CD14-positive monocyte (primary cell): ENCODE measurements at places on chromosomes 2 and 18. TPM values are rescaled to one million over a fixed set of nuclear protein-coding genes. Genes with fewer than 3 reads are reported as not detected.

- H3K4me1 ChIP-seq: no peaks in the 10 kb centered on the region
- no peaks in the 10 kb centered on the region for H3K36me3 ChIP-seq
- no peak overlapping the region for H3K27ac ChIP-seq
- no peak for DNase-seq
- no peak overlapping the region for H3K4me3 ChIP-seq
Observed at GRCh38 chr2:9641641-9642040, 10.8 kb upstream of the YWHAQ start.

DNA sequence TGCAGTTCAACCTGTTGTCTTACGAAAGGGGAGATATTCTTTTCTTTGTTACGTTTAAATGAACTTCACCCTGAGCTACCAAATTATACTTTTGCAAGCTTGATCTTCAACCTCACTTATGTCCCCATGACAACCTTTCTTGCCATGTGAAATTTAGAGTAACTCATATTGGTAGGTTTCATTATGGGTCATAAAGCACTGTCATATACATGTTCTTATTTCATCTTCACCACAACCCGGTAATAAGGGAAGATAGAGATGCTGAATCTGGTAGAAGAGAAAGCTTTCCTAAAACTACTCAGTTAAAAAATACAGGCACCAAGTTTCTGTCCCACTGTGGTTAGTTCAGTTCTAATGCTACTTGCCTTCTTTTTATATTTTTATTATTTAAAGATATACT, 208.5 kb upstream of the NRP2 start:
- no peaks in the 10 kb centered on the region for H3K4me1 ChIP-seq
- no peaks in the 10 kb centered on the region for H3K36me3 ChIP-seq
- H3K27ac ChIP-seq: no peak overlapping the region
- peaks cover 2% of the 10 kb centered on the region for H3K27me3 ChIP-seq
- no peak for DNase-seq
- H3K4me3 ChIP-seq: no peak overlapping the region

GRCh38 chr2:234500394-234501006, 3.6 kb upstream of the ARL4C start:
- peaks cover 8% of the 10 kb centered on the region for H3K27me3 ChIP-seq
- H3K27ac ChIP-seq: no peak overlapping the region
- peak; percentile 67 for DNase-seq
- no peak overlapping the region for H3K4me3 ChIP-seq

DNA sequence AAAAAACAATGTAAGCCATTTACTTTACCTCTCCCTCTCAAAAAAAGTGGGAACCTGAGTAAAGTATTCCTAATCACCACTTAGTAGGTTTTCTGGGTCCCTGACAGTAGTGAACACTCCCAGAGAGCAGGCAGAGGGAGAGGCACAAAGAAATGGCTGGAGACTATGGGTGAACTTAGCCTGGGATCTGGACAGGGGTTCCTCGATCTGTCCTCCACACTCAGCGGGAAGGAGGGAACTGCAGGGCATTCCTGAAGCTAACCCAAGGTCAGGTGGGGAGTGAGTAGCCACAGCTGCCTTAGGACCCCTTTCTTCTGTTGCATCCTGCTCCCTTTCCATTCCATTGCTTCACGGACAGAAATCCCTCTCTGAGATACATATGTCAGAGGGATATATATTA, 155.3 kb downstream of the TPGS2 start:
- no peak overlapping the region for H3K4me3 ChIP-seq
- no peak overlapping the region for H3K27ac ChIP-seq
- DNase-seq: no peak
- H3K36me3 ChIP-seq: no peaks in the 10 kb centered on the region

DNA sequence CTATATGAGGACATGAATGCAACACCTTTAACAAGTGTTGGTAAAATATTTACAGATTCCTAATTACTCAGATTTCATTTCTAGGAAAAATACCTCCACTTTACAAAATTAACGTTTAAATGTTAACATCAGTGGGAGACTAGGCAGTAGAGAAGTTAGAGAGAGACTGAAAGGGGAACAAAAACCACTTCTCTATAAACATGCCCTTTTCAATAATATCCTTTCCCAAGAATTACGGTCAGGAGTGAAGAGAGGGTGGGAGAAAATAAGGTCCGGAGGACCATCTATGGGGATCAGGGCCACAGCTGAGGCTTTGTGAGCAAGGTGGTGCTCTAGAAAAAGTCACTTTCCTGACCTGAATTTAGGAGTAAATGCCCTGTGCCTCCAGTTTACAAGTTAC, 65.3 kb upstream of the WIPF1 start:
- no peaks in the 10 kb centered on the region for H3K27me3 ChIP-seq
- H3K4me3 ChIP-seq: peak overlapping the region; percentile 41
- DNase-seq: no peak
- H3K36me3 ChIP-seq: no peaks in the 10 kb centered on the region

DNA sequence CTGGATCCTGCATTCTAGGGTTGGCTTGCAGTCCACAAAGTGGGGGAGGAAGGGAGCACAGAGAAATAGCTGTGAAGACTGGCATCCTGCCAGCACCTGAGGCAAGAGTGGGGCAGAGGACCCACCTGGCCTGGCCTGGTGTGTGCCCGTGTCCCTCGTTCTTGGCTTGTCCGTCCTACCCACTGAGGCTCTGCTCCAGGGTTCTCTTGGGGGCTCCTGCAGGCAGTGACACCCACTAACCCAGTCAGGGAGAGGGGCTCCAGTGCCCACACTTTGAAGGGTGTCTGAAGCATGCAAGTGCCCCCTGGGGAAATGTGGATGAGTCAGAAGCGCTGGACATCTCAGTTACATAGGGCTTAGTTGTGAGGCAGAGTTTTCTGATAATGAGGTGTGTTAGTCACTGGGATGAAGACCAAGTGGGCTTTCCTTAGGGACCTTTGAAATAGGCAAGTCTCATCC, 79.4 kb downstream of the SLC4A3 start:
- no peaks in the 10 kb centered on the region for H3K4me1 ChIP-seq
- no peaks in the 10 kb centered on the region for H3K27me3 ChIP-seq

GRCh38 chr2:145007093-145007959, 487.4 kb upstream of the ZEB2 start:
- no peaks in the 10 kb centered on the region for H3K36me3 ChIP-seq
- H3K4me1 ChIP-seq: no peaks in the 10 kb centered on the region
- H3K4me3 ChIP-seq: no peak overlapping the region
- H3K27ac ChIP-seq: no peak overlapping the region
- no peaks in the 10 kb centered on the region for H3K27me3 ChIP-seq
- peak; percentile 14 for DNase-seq

DNA sequence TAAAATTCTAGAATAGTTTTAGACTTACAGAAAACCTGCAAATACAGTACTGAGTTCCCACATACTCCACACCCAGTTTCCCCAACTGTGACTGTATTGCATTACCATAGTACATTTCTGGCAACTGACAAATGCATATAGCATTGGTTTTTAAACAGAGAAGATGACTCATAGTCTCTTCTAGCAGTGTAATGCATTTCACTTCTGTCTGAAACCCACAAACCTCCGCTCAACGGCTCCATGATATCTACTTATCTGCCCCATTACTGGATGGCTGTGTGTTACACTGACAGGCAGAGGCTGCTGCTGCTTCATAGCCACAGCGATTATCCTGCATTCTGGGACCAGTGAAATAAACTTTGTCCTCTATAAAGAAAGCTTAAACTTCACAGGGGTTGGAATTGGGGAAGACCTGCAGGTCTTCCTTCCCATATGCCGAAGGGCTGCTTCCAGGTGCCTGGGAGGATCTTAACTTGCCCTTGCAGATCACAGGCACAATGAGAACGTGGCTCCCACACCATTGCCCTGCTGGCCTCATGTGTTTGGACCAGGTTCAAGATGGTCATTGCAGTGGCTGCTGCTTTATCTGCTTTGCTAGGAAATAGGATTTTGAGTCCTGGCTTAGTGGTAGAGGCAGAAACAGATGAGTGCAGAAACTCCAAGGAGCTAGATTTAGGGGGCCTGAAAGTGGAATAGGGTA, 742.6 kb upstream of the HS6ST1 start:
- H3K4me3 ChIP-seq: no peak overlapping the region
- DNase-seq: no peak
- H3K27ac ChIP-seq: no peak overlapping the region
- no peaks in the 10 kb centered on the region for H3K36me3 ChIP-seq
- H3K4me1 ChIP-seq: no peaks in the 10 kb centered on the region

DNA sequence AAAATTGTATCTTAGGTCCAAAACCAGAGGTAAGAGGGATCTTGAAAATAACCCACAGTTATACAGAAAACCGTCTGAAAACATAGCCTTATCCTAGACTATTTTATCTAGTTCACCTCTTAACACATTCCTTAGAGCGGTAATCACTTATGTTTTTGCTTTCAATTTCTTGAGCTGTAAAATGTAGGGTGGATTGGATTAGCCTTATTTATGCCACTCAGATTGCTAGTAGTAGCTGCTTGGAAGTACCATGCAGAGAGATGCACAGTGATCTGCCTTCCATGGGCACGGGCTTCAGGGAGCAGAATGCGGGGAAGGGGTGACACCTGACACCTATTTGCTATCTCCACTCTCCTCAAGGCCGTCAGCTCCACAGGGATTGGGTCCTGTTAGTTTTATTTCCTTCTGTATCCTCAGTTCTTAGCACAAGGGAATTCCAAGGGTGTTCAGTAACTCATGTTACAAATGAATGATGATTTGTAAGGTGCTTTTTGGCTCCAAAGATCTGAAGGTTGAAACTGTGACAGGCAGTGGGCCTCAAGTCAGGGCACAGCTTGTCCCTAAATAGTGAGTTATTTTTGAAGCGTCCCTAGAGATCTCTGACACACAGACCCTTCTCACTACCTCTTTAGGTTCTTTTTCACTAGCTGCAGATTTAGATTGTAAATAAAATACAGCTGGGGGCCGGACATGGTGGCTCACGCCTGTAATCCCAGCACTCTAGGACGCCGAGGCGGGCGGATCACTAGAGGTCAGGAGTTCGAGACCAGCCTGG, 64.0 kb upstream of the PMAIP1 start:
- H3K36me3 ChIP-seq: no peaks in the 10 kb centered on the region
- no peaks in the 10 kb centered on the region for H3K4me1 ChIP-seq
- no peak for DNase-seq
- no peak overlapping the region for H3K27ac ChIP-seq
- no peak overlapping the region for H3K4me3 ChIP-seq

GRCh38 chr2:233022561-233022960, 9.5 kb upstream of the NGEF start:
- no peak for DNase-seq
- H3K27me3 ChIP-seq: no peaks in the 10 kb centered on the region
- no peak overlapping the region for H3K4me3 ChIP-seq
- no peaks in the 10 kb centered on the region for H3K4me1 ChIP-seq
- no peaks in the 10 kb centered on the region for H3K36me3 ChIP-seq

GRCh38 chr2:55419679-55420438, at the start of gene CCDC88A:
TSS of gene CCDC88A (minus strand) at chr2:55419856. CDS start at chr2:55419079, 777 bp downstream.
- H3K4me1 ChIP-seq: peaks cover 81% of the 10 kb centered on the region
- DNase-seq: peak; percentile 88
- H3K27me3 ChIP-seq: no peaks in the 10 kb centered on the region
- H3K4me3 ChIP-seq: peak within 1 kb of the TSS; percentile 99

GRCh38 chr2:86372641-86373502, 35.4 kb upstream of the REEP1 start:
- no peaks in the 10 kb centered on the region for H3K36me3 ChIP-seq
- H3K27me3 ChIP-seq: no peaks in the 10 kb centered on the region
- no peak overlapping the region for H3K4me3 ChIP-seq
- peak; percentile 39 for DNase-seq
- H3K4me1 ChIP-seq: peaks cover 17% of the 10 kb centered on the region

DNA sequence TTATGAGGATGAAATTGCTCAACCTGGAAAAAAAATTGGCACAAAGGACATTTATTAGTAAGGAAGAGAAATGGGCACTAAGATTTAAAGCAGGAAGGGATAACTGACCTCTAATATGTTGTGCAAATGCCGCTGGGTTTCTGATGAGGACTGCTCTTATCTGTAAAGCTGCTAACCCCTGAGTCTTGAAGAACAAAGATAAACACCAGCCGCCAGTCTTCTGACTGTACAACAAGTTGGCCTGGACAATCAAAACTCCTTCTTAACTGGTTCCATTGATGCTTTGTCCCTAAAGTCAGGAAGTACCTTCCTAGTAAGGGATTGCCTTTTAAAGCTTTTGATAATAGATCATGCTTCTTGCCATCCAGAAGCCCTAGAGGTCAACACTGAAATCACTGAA, 301.8 kb downstream of the TRIB2 start:
- no peak for DNase-seq

GRCh38 chr2:203739351-203739750, 32.9 kb downstream of the CD28 start:
- H3K27me3 ChIP-seq: no peaks in the 10 kb centered on the region
- no peaks in the 10 kb centered on the region for H3K36me3 ChIP-seq
- DNase-seq: no peak
- no peak overlapping the region for H3K27ac ChIP-seq
- no peak overlapping the region for H3K4me3 ChIP-seq

DNA sequence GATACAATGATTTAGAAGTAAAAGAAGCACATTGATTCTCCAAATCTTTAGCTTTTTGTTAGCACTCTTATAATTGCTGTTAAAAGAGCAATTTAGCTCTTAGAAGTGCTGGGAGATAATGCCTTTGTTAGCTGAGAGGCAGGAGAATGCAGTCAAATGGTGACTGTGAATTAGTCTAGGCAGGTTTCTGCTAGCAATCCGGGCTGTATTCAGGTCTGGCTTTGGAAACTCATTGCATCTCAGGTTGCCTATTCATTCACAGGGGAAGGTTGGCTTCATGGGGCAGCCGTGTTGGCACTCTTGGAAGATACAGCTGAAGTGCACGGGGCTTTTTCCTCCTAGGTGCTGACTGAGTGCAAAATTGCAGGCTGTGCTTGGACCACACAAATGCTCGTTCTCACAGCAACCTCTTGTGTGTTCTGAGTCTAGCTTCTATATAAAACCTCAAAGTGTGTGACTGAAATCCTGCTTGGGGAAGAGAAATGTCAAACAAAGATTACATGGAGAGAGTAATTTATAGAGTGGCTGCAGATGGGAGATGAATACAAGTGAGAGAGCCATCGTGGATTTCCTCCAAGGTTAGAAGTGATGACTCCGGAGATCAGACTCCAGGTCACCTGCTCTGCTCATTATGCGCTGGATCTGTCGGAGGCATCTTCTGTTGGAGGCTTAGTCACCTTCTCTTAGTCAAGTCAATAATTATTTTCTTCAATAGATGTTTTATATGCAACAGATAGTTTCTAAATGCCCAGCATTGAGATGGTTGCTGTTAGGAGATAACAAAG, 167.8 kb downstream of the PMAIP1 start:
- no peaks in the 10 kb centered on the region for H3K4me1 ChIP-seq
- no peak overlapping the region for H3K4me3 ChIP-seq
- no peaks in the 10 kb centered on the region for H3K36me3 ChIP-seq

- H3K27me3 ChIP-seq: no peaks in the 10 kb centered on the region
- H3K4me3 ChIP-seq: no peak overlapping the region
- no peaks in the 10 kb centered on the region for H3K4me1 ChIP-seq
- no peak for DNase-seq
- no peaks in the 10 kb centered on the region for H3K36me3 ChIP-seq
Observed at GRCh38 chr2:25514043-25514637, 159.2 kb downstream of the DTNB start.

The DNAJC5G gene
- polyA plus RNA-seq: not detected

The CD8A gene
- polyA plus RNA-seq: 0.03 and 0.08 TPM in 2 replicates

The CTAGE1 gene
- polyA plus RNA-seq: not detected

The NETO1 gene
- polyA plus RNA-seq: not detected

The CNRIP1 gene
- polyA plus RNA-seq: 0.17 TPM

The KRTCAP3 gene
- polyA plus RNA-seq: not detected

The KIAA2012 gene
- not detected for polyA plus RNA-seq

The METTL21A gene
- polyA plus RNA-seq: 47.0 TPM

The GGCX gene
- 32.0 TPM for polyA plus RNA-seq

The VWA3B gene
- polyA plus RNA-seq: not detected
